Transverse colon (tissue), 4 donors: ENCODE measurements at places on chromosomes 11 and 22. TPM values are rescaled to one million over a fixed set of nuclear protein-coding genes. Genes with fewer than 3 reads are reported as not detected.

Gene TSSK2
- total RNA-seq = not detected

GRCh38 chr11:106384429-106384828 is 307.0 kb downstream of the AASDHPPT start:
- DNase-seq = no peak

GRCh38 chr11:16750417-16750816 is 12.0 kb downstream of the C11orf58 start:
- DNase-seq = no peak

GRCh38 chr22:39466228-39467006 is 9.6 kb downstream of the MGAT3 start:
- DNase-seq = no peak

Gene ANO9
- total RNA-seq = 129 TPM

DNA sequence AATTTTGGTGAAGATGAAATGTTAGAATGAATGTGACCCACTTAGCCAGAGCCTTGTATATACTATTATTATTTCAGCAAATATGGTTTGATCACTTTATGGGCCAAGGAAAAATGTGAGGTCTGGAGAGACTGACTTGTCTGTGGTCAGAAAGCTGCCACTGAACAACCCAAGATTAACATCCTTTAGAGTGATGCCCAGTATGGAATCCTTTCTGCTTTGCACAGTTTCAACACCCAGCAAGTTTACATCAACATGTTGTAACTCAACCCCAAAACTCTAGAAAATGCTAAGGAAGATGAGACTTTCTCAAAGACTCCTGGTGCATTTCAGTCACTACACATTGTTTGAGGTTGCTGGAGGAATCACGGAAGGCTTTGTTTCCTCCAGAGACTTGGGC is 107.7 kb downstream of the SNX19 start:
- DNase-seq = no peak

DNA sequence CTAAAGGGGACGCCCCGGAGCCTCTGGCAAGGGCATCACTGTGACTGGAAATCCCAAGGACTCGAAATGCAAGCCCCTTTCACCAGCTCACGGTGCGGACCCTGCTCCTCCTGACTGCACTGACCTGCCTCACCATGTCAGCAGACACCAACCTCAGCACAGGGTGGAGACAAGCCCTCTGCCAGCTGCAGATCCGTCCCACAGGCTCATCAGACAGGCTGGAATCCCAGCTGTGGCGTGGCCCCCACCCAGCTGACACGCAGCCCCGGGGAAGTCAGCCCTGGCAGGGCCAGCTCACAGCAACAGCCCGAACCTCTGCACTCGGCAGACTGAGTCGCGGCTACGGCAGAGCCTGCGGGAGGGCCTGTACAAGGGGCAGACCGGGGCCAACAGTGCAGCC is 36.8 kb downstream of the BRD1 start:
- DNase-seq = no peak
